ENCODE measurements at places on chromosomes 12 and 14.
A peak's percentile ranks its signal among the peaks of the same experiment; 100 is the strongest.

DNA sequence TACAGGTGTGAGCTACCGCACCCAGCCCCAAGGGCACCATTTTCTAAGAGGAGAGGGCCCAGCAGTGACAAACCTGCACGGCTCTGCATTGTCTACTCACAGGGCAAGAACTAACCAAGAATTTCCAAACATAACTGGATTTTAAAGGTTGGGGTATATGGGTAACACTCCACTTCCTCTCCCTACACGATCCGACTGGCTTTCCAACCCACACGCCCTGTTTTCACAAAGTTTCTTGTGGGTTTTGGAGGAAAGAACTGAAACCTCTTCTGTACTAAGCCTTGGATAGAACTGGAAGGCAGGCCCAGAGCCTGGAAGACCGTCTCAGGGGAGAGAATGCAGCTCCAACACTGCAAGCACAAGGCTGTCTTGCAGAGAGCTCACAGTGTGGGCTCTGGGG is 24.9 kb downstream of the SNRNP35 start:
- no peak for DNase-seq

- DNase-seq, result no peak
These were observed 40.5 kb downstream of the RPS29 start for GRCh38 chr14:49545716-49546115.

- no peak for DNase-seq
These were observed 4.8 kb downstream of the TGFB3 start for GRCh38 chr14:75976826-75977581.

GRCh38 chr14:102352213-102352612 is 10.5 kb downstream of the CINP start:
- no peak for DNase-seq

DNA sequence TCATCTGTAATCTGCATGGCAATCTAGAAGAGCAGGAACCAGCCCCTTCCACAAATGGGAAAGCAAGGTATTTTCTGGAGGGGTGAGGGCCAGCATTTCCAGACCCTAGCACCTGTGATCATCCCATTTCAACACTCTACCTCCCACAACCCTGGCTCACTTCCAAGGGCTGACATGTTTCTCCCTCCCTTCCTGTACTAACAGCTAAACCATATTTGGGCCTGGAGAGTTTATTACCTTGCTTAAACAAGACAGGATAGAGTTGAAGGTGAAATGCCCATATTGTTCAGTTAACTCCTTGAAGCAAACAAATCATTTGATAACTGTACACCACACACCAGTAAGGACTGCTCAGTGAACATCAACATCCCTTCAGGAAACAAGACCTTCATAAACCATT is 158.4 kb downstream of the PPM1H start:
- DNase-seq, result no peak

- DNase-seq, result peak; percentile 25
These were observed 39.5 kb downstream of the GALNT16 start for GRCh38 chr14:69299286-69300035.

GRCh38 chr12:18643681-18644080 is 94.1 kb downstream of the PLCZ1 start:
- DNase-seq, result no peak

DNA sequence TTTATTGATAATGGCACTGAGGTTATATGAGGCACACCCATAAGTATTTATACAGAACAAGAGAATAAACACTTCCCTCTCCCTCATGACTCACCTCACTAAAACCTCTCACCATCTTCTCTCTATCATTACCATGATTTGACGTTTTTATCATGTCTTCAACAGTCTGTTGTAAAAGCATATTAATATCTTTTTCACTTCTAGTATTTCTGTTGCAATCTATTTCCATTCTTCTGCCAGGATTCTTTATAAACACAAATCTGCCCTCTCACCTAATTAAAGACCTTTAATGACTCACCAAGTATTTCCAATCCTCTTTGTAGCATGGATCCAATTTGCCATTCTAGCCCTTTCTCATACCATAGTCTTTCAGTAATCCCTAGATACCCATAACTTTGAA is 527.7 kb downstream of the SLC16A7 start:
- no peak for DNase-seq

DNA sequence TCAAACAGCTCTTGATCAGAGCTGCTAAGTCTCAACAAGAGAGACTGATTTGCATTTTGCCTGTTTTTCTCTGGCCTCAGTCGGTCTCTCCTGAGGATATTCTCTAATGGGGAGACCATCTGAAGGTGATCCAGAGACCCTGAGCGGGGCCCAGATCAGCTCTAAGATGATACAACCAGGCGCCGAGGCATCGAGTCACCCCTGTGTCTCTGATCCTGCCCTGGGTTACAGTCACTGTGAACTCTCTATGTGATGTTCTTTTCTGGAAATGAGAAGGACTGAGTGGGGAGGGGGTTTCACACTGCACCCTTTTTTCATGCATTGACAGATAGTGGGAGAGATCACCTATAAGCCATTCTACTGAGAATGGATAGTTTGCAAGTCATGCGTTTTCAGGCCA is 247.6 kb upstream of the PWP1 start:
- DNase-seq, result no peak

- DNase-seq, result peak; percentile 84
These were observed 281.8 kb downstream of the KSR2 start for GRCh38 chr12:117686911-117687377.

- no peak for DNase-seq
These were observed 17.1 kb downstream of the MRPL42 start for GRCh38 chr12:93484315-93484981.

DNA sequence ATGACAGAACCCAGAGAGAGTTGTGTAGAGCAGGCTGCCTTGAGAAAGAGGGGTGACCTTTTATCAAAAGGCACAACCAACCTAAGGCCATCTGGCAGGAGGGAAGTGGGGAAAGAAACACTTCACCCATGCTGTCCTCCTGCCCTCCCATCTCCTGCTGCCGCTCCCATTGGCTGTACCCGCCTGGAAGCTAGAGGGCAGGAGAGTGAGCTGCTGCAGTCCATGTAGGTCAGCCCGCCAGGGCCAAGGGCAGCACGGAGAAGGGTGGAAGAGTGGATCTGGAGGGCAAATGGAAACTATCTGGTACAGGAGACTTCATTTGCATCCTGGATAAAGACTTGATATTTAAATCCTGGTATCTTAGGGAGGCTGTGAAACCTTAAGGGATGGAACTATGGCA is 11.5 kb upstream of the CABP1 start:
- DNase-seq, result no peak

DNA sequence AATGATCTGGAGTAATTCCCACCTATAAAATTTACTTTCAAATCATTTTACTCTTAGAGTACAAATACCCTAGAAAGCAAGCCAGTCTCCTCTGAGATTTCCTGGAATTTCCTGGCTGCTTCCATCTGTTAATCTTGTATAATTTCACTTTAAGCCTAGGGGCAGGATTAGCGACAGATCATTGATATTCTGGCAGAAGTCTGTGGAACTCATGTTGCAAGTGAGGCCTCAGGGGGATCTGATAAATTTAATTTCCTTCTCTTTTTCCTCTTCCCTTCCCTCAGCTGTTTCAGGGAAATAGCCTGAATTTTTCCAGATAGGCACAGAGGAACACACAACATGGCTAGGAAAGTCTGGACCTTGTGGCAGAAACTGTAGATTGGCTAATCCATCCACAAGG is 5.9 kb upstream of the KRT6A start:
- DNase-seq, result no peak

DNA sequence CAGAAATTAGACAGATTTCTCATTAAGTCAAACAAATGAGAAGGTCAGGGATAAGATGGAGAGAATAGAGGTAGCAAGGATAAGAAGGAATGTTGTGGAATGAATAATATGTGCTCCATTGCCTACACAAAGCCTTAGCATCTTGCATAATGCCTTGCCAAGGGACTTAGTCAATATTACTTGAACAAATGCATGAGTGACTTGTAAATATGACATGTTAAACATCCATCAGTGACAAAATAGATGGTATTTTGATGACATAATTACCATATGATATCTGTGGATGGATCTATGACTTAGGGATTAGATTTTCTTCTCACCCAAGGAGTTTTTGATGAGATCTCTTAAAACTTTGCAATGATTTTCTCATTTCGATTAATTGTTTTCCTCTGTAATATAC is 194.1 kb upstream of the RASSF8 start:
- DNase-seq, result no peak

GRCh38 chr12:53267306-53267998 is 647 bp upstream of the ESPL1 start:
- no peak for DNase-seq

DNA sequence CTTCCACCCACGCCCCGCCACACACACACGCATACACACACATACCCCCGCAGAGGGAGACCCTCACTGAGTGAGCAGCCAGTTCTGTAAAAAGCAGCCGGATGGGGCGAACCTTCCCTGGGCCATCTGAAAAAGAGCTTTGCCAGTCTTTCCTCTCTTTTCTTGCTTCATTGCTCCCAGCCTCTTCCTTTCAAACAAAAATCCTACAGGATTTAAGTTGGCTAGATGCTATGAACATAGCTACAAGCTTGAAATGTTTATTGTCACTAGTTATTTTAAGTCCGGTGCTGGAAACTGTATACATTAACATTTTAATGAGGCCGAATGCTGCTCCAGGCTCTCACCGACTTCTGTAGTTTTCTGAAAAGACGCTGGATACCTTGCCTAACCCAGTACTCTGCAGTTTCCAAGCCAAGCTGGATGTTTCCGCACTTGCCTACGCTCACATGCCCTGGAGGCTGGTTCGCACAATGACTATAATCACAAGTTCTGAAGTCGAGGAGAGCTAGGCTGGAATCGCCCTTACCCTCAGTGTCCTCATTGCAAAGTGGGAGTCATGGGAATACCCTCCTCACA is 39.2 kb downstream of the LTBP2 start:
- no peak for DNase-seq

GRCh38 chr12:16166563-16167470 is 110.7 kb downstream of the SLC15A5 start:
- DNase-seq, result no peak

GRCh38 chr14:52553002-52553670 is 500 bp downstream of the GPR137C start:
- no peak for DNase-seq

DNA sequence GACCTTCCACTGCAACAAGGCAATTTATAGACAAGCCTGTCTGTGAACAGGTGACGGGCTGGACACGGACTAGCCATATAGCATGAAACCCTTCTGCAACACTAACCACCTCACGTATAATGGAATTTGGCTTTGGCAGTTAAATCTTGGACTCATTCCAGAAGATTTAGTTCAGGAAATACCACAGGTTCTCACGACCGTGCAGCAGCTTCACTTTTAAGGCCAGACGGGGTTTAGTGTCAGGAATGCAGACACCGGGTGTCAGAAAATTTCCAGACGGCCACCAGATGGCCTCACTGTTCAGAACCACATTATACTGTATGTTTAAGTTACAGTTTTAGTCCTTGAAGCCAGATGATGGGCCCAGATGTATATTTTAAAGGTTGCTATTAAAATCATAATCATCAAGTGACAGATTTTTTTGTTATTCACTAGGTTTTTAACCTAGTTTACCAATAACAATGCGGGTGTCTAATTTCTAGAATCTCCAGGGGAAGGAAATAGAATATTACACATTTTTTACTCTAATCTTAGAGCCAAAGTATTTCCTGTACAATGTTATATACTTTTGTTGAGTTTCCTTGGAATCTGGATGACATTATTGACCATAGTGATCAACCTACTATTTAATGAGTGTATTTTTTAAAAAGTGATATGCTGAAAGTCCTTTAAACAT is 90.5 kb upstream of the TMPO start:
- DNase-seq, result peak; percentile 72

DNA sequence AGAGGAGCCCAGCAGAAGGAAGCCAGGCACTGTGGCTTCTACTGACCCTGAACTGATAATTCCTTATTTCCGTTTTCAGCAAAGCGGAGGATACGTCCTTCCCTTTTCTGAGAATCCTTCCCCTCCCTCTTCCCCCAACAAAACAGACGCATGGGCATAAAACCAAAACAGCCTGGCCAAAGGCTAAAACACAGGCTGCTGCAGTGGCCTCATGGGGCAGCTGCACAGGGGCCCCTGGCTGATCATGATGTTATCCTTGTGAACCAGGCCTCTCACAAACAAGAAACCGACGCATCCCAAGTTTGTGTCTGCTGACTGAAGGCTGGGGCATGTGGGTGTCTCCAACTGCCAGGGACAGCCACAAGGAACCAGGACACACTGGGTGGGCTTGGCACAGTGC is 23.4 kb upstream of the STON2 start:
- no peak for DNase-seq

DNA sequence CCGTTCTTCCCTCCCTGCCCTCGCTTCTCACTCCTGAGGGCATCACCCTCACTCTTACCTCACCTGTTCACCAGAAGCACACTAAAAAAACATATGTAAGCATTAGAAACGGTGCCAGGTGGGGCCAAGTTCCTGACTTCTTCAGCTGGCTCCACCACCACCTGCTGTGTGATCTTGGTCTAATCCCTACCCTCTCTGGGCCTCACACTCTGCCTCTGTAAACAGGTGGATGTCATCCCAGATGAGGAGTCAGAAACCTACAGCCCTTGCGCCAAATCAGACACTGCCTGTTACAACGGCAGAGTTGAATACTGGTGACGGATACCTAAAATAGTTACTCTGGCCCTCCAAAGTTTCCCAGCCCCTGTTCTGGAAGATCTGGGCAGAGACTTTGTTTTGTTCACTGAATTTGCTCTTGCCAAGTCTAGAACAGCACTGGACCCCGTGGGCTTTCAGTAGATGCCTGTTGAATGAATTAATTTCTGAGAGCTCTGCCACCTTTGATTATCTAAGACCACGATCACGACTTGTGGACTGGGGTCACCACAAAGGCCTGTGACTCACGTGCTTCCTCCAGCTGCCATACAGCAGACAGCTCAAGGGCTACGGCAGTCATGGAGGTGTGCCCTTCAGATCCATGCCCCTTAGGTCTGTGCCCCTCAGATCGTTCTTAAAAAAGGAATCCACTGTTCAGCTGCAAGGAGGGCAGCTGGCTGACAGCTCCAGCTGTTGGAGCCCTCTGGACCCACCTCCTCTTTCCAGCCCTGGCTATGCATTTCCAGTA is 71.9 kb downstream of the GSC start:
- DNase-seq, result no peak

DNA sequence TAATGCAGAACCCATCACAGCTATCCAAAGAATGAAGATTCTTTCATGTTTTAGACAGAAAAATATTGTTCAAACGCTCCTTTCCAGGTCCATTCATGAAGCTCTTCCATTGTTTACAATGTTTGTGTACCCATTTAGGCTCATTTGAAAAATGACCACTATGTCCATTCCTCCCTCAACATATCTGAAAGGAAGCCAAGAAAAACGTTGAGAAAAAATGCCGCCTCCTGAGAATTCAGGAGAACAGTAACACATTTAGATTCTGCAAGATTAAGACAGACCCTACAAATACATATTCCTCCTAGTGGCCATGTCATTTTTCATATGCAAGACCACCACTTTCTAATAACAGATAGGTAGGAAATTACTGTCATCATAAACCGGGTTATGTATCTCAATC is 124.4 kb downstream of the SLC25A21 start:
- DNase-seq, result no peak
